ENCODE measurements at places on chromosomes 3 and 15.

DNA sequence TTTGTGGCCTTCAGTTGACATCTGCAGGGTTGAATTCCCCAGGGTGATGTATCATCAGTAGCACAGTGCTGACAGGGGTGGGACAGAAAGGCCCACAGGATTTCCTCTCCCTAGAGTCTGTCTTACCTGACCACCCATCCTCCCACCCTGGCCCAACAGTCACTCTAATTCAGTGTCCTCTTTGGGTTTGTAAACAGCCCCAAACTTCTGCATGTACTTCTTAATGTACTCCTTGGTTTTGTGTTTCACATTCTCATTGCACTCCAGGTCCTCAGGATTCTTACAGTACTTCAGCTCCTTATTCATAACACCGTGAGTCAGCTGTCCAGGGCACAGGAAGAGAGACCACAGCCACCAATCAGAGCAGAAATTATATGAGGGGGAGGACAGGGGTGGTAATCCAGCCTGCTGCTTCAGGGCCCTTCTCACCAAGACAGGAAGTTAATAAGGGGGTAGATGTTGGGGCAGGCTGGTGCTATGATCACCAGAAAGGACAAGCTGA, 37.5 kb downstream of the NBEAL2 start:
- DNase-seq, result no peak

DNA sequence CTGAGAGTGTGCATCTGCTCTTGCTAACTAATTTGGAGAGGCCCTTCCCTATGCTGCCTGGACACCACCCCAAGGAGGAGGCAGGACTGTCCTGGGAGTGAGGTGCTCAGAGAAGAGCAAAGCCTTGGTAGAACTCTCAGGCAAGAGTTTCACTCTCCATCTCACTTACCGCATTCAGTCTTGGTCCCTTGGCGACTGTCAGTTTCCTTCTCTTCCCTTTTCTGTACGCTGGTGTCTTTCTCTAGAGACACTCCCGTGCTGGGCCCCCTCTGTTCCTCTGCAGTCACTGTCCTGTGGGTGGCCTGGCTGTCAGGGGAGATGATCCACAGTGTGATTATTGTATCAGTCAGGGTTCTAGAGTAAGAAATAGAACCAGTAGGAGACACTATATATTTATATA, 44.0 kb downstream of the IDH2 start:
- no peak for DNase-seq

- DNase-seq, result no peak
Measured at GRCh38 chr3:168162172-168162571, 66.4 kb upstream of the GOLIM4 start.

DNA sequence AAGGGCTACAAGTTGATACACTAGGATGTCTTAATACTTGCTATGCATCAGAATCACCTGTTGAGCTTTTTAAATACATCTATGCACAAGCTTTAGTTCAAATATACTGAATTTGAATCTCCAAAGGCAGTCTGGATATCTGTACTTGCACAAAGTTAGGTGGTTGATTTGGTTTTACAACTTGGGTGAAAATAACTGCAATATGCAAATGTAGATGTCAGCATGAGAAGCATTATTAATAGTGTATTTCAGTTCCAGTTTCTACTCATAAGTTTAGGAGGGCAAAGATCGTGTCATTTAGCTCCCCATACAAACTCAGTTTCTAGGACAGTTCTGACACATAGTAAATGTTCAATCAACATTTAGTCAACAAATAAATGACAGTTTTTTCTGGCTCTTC, 25.6 kb downstream of the IQCB1 start:
- DNase-seq, result no peak

DNA sequence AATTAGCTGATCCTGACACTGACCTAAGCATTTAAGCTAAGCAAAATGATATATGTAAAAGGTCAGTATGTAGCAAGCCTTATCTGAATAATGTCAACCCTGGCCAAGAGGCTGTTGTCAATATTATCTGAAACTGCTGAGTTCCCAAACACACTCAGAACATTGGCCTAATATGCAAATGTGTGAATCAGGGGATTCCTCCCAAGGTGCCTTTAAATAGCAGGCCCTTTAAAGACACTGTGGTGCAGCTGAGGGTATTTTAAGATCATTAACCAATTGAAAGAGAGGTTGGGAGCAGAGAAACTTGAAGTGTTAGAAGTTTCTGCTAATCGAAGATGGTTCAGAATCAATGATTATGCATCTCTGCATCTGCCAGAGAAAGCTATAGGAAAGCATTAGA, 207.0 kb downstream of the NTRK3 start:
- DNase-seq, result no peak

Measured in cerebellar nuclear complex (tissue), 1 donor.